T-helper 1 cell (primary cell): ENCODE measurements at places on chromosomes 1 and 21.

DNA sequence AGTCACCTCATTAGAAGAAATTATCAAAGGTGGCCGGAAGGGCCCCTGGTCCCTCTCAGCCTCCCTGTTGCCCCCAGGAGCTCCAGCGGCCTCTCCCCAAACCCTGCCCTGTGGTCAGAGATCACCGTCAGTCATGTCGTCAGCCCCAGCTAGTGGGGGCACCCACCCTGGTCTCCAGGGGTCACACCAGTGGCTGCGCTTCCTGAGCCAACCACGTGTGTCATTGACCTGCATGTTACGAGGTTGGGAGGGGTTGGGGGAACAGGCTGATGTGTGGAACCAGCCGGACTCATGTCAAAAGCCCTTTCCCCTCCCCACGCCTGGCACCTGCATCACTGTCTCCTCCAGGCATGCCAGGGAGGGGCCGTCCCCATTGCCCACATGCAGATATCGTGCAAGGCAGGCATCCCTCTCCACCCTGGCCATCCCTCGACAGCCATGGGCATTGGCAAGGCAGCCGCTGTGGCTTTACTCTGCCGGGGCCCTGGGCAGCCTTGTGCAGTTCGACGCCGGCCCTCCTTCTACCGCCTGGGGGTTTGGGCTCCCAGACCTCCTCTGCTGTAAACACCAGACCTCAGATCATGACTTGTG lies 128.7 kb downstream of the CRYAA start:
- no peak for DNase-seq

- DNase-seq = no peak
Observed at GRCh38 chr21:43976661-43977060, 35.4 kb upstream of the TRAPPC10 start.

GRCh38 chr1:101337968-101338367 lies 101.1 kb downstream of the S1PR1 start:
- no peak for DNase-seq

DNA sequence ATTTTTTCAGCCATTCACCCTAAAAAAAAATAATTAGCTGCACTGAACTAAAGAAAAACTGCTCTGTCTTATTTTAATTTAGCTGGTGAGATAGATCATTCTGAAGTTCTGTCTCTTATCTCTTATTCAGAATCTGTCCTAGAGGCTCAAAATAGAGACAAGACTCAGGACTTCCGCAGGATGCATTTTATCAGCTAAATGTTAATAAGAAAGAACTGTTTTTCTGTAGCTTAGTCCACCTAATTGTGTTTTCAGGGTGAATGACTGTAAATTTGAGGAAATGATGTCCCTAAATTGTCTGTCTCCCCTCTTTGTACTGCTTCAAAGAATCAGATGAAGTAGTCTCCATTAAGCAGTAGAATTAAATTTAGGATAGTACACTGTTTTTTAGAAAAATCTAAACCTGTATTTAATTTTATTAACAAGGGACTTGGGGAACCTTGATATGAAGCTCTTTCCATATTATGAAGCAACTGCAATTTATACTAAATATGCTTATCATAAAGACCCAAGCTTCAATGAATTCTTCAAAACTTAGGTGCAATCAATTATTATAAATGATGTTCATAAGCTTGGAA lies 671.9 kb downstream of the RWDD3 start:
- DNase-seq = no peak

GRCh38 chr21:31211836-31212235 lies 132.2 kb downstream of the TIAM1 start:
- DNase-seq = no peak

GRCh38 chr1:172935062-172935592 lies 115.6 kb downstream of the TNFSF18 start:
- DNase-seq = no peak

GRCh38 chr21:42532466-42533181 lies 19.0 kb downstream of the SLC37A1 start:
- no peak for DNase-seq

DNA sequence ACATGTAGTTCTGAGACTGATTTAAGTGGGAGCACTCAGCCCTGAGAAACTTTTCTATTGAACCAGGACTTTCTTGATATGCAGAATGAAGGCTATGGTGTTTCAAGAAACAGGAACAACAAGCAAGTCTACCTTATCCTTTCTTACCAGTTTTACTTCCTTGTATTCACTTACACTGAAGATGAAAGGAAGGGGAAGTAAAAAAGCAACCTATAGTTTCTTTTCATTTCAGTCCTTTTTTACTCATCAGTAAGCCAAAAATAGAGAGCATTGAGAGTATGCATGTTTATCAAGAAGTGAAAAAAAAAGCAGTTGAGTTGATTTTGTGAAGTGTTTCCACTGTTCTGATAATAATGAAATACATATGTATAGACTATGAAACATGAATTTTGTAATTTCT lies 1010.3 kb downstream of the AMY1C start:
- no peak for DNase-seq

DNA sequence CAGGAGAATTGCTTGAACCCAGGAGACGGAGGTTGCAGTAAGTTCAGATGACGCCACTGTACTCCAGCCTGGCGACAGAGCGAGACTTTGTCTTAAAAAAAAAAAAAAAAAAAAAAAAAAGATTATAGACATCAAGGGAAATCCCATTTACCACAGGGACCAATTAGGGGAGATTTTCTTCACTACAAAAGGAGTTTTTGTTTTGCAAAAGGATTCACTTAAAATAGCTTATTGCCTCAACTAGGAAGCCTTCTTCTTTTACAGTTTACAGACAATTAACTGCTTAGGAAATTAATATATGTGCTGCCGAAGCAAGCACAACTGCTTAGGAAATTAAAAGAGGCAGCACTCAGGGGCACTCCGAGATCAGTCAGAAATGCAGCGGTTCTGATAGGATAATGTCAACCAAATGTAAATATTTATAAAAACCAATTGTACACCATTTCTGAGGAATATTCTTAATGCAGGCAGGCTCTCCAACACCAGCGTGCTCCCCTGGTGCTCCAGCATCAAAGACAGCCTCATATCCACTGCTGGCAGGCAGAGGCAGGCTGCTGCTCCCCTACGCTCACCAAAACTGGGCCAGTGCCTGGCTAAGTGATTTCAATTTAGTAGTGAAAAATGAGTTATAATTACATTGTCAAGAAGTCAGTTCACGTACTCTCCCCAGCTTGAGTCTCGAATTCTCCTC lies 107.9 kb upstream of the RAB4A start:
- DNase-seq = no peak

DNA sequence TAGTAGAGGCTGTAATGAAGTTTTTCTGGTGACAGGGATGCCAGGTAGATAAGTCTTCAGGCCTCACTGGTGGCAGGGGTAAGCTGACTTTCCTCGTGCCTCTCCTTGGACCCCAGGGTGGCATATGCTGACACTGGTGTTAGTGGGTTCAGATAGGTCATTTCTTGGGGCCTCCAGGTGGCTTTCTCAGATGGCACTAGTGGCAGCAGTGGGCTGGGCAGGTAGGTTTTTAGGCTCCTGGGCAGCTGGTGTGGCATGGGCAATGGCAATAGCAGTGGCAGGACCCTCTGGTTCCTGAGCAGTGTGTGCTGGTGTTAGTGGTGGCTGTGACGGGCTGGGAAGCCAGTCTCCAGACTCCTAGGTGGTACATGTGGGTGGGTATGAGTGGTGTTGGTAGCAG lies 140.3 kb downstream of the PTBP2 start:
- no peak for DNase-seq

- no peak for DNase-seq
Observed at GRCh38 chr21:46150491-46151121, 4.8 kb downstream of the FTCD start.

DNA sequence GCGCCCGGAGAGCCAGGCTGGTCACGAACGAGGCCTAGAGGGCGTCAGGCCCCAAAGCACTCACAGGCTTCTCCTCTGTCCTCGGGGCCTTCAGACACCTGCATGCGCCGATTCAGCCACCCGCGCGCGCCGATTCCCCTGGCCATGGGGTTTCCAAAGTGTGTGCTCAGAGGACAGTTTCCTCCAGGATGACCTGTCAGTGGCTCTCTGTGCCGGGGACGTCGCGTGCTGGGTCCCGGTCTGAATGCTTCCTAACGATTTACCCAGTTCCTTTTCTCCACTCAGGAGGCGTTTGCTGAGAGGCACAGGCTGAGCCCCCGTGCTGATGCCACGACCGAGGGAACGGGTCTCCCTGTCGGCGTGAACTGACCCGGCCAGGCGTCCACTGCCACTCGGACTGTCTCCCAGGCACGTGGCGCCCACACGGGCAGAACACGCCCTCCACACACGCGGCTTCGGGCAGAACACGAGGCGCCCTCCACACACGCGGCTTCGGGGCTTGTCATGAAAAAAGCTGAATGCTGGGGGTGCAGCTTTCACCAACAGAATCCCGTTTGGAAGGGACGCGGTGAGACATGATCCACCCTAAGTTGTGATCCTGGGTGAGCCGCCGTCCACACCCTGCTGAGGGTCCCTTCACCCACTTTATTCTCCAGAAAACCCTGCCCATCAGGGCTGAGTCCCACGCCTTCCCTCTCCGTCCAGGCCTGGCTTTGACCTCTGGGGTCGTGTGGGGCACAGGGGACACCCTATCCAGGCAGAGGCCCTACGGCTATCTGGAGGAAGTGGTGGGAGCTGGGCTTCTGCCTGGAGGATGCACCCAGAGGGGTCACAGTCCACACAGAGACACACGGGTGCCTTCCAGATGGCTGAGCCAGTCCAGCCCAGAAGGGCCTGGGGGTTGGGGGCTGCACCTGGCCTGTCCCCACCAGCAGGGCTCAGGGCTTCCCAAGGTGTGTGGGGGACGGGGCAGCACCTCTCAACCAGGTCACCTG lies 56.1 kb downstream of the COL6A1 start:
- DNase-seq = no peak

GRCh38 chr1:54312796-54313316 lies 93.3 kb downstream of the SSBP3 start:
- no peak for DNase-seq

GRCh38 chr21:28148400-28149064 lies 844.1 kb downstream of the LTN1 start:
- no peak for DNase-seq

DNA sequence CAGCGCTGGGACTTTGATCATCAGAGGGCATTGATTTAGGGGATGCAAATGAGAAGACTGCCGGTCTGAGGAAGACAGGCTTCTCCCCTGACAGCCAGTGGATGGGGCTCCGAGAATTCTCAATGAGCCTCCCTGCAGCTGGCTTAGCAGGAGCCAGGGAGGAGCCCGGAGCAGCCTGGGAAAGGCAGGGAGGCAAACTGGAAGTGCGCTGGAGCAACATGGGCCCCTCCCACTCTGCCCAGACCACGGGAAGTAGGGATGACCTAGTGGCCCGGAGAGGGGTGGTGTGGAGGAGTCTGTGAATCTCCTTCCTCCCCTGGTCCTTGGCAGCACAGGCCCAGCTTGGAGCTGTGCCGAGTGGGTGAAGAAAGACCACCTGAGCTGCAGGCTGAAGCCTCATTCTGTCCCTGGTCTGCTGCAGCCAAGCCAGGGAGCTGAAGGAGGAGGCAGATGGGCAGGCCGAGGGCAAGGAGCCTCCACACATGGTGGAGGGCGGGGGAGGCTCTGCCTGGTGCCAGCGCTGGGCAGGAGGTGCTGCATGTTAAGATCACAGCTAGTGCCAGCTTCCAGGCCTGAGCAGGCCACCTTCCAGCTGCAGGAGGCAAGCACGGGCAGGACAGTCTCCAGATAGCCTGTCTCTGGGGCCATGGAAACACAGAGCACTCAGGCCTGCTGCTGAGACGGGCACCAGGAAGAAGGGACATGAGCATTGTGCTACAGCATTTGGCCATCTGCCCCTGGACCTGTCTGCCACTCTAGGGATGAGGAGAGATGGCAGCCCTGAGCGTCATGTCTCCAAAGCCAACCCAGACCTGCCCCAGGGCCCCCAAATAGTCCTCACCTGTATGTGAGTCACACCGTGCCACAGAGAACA lies 12.2 kb upstream of the CLSTN1 start:
- DNase-seq = no peak
